Stimulated activated CD8-positive, alpha-beta memory T cell treated with anti-CD3 and anti-CD28 coated beads, Interleukin-4, amount 100 ng/mL, for 24 hours (primary cell): ENCODE measurements at places on chromosomes 16 and 17.
A peak's percentile ranks its signal among the peaks of the same experiment; 100 is the strongest.

- DNase-seq, result peak; percentile 4
These were observed 54.3 kb upstream of the SREBF1 start for GRCh38 chr17:17890773-17891759.

DNA sequence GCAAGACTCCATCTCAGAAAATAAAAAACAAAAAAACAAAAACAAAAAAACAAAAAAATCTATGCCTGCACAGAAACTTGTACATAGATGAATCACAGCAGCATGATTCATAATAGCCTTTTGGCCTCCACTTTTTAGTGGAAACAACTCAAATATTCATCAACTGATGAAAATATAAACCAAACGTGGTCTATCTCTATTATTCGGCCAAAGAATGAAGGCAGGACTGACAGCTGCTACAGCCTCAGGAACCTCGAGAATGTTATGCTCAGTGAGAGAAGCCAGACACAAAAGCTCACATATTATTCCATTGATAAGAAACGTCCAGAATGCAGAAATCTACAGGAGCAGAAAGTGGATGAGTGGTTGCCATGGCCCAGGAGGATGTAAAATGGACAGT lies 19.8 kb downstream of the PPL start:
- DNase-seq, result no peak

DNA sequence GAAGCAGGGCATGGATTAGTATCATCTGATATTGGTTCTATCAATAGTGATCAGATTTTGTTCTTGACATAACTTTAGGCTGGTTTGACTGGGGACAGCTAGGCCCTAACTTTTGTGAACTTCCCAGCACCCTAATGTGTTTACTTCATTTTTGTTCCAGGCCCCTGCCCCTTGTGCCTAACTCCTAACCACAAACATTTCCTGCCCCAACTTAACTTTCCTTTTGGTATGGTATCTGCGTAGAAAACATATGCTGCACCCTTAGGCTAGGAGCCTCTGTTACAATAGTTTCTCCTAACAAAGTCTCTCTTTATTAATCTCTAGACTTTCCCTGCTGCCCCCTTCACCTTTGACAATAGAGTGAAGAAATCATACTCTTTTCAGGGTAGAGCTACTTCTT lies 2.5 kb downstream of the ADPRM start:
- no peak for DNase-seq

DNA sequence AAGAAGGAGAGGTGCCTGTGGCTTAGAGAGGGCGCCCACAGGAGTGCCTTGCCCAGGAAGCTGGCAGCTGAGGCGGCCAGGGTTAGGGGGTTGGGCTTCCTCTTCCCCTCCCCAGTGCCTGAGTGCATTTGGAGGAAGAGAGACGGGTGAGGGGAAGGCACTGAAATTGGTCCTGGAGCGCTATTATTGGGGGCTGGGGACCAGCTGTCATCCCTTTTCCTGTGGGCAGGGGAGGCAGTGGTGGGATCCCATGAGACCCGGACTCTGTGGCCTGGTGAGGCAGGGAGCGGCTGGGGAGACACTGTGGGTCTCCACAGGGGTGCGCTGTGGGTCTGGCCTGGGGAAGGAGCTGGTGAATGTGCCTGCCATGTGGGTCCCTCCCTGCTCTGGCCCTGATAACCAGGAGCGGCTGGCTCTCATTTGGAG lies 259.7 kb downstream of the SEC14L1 start:
- DNase-seq, result peak; percentile 72

- DNase-seq, result no peak
These were observed 42.0 kb downstream of the GOSR1 start for GRCh38 chr17:30519166-30519565.

GRCh38 chr17:49994085-49995054 lies 654 bp downstream of the DLX3 start:
- DNase-seq, result no peak

DNA sequence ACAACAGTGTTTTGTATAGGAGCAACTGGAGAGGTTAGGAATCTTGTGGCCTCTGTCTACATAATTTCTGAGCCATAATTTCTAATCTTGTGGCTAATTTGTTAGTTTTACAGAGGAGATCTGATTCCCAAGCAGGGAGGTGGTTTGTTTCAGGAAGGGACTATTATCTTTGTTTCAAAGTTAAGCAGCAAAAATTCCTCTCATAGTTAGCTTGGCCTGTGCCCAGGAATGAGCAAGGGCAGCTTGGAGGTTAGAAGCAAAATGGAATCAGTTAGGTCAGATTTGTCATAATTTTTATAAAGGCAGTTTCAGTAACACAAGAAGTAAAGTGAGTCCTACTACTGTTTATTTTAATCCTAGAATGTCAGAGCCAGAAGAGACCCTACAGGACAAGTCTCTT lies 2.0 kb upstream of the RDM1 start:
- no peak for DNase-seq

- DNase-seq, result no peak
These were observed 4.6 kb downstream of the COL1A1 start for GRCh38 chr17:50196826-50197225.

DNA sequence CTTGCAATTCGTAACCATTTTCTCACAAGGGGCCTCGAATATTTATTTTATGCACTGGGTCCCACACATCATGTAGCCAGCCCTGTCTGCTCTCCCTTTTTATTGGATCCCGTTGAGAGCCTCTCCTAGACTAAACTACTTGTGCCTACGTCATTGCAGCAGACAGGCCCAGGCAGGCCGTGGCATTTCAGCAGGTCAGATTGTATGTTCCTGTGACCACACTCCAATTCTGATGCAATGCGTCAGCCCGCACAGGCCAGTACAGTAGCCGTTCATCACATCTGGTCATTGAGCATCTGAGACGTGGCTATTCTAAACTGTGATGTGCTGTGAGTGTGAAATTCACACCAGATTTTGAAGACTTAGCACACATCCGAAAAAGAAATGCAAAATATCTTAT lies 42.2 kb downstream of the ABAT start:
- DNase-seq, result no peak

- peak; percentile 4 for DNase-seq
These were observed 338.0 kb downstream of the WWOX start for GRCh38 chr16:78437352-78437968.

- DNase-seq, result no peak
These were observed 4.1 kb upstream of the PITPNA start for GRCh38 chr17:1566505-1567199.

- no peak for DNase-seq
These were observed 128.9 kb upstream of the GOT2 start for GRCh38 chr16:58863042-58863441.

- DNase-seq, result no peak
These were observed 92.4 kb upstream of the HS3ST2 start for GRCh38 chr16:22721511-22722100.

- no peak for DNase-seq
These were observed 44.4 kb downstream of the CLEC19A start for GRCh38 chr16:19329932-19330331.

DNA sequence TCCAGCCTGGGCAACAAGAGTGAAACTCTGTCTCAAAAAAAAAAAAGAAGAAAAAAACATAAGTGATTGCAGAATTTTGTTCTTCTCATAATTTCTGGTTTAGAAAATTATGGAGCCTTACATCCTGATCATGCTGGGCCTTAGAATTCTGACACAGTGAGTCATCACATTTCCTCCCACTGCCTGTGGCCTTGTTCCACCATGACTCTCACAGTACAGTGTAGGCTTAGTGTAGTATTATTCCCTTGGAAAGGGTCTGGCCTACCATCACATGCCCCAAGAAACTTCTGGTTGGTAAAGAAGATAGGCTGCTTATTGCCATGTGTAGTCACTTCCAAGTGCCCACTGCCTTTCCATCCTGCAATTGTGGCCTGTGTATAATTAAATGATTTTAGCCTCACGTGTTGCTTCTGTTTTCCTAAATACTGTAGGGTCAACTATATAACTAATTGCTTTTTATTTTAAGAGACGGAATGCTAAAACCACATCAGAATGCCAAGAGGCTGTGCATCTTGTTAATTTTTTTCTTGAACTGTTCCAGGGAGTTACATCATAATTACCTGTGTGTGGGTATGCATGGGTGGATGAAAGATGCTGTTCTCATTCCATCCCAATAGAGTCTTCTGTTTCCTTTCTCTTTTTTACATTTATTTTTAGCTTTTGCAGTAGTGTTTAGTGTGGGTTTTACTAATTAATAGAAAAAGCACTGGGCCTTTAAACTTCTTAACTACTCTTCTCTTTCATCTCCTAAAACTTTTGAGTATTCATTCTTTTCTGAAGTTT lies 25.9 kb downstream of the OGFOD1 start:
- DNase-seq, result no peak

DNA sequence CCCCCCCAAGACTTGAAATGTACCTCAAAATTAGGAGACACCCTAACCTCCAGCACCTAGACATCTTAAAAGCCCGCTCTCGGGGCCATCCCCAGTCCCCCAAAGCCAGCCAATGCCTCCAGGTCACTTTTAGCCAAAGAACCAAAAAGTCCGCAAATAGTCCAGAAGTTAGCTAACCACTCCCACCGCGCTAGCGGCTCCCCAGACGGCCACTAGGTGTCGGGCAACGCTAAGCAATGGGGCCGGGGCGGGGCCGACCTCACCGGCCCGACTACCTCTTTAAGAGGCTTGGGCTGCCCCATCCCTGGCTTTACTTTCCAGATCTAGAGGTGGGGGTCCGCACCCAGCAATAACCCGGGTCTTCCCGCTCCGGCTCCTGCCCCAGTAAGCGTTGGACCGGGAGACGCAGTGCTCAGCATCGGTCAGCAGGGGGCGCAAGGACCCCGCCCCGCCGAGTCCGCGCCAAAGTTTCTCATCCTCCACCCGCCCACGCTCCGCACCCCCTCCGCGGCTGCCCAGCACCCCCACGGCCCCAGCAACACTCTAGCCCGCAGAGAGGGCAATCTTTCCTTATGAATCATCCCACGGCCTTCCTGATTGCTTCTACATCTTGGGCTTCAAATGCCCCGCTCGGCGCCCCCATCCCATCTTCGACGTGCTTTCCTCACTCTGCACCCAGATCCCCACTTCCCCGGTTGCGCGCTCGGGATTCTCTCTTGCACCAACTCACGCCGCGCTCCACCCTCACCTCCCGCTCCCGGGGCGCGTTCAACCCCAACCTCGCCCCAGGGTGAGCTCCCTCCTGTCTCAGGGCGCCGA lies 765 bp downstream of the COL1A1 start:
- peak; percentile 65 for DNase-seq

- no peak for DNase-seq
These were observed 54.1 kb downstream of the FTO start for GRCh38 chr16:53757971-53758609.

DNA sequence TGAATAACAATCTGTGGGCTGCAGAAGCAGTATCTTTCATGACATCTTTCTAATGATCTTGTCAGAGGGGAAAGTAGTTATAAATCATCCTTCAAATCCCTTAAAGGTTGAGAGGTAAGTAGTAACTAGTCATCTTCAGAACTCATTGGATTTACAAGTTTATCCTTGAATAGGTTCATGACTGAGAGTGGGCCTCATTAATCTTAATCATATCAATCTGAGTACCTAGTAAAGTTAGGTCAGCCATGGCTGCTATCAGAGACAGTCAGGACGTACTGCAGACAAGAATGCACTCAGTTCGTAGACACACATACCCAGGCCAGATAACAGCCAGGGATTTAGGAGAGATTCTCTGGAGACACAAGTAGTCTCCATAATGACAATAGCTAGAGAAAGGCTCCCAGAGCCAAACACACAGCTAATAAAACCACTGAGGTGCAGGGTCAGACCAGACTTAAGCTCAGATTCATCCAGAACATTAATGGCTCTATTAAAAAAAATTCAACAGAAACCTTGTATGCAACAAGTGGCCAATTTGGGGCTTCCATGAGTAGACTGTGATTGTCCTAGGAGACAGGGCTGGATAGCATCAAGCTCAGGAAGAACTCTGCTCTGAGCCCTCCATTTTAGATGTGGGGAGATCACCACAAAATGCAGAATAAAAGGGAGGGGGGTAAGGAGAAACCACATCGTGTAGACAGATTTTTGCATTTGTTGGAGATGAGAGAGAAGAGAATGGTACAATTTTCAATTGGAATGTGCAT lies 65.8 kb downstream of the TBX4 start:
- DNase-seq, result no peak

DNA sequence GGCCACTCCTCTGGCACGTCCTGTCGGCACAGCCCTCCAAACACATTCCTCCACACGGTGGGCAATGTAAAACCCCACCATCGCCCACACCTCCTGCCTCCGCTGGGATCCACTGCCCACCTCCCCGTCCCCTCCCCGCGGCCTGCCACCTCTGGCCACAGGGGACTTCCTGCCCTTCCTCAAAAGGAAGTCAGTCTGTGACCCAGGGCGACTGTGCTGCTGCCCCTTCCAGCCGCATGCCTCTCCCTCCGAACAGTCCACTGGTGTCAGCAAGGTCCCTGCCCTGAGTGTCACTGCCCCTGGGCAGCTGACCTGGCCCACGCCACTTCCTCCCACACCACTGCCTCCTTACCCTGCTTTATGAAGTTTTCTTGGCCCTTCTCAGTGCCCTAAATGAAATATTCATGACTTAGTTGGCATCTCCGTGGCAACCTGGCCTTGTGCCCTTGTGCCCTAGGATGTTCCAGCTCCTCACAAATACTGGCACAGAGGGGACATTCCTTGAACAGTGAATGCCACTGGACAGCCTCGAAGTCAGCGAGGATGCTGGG lies 2.0 kb downstream of the PLD6 start:
- no peak for DNase-seq

DNA sequence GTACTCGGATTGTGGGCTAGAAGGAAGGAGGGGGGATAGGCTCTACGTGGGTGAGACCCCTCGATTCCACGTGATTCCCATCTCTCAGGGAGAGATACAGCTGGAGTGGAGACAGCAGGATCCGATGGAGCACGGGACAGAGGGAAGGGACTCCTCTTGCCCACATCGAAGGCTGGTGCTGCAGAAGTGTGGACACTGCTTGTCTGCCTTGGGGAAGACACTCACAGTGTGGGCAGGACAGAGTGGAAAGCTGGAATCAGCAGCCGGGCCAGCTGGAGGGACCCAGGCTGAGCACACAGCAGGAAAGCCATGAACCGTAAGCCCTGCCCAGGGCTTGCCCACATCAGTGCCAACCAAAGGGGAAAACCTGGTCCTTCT lies 42.1 kb upstream of the RPH3AL start:
- DNase-seq, result no peak

DNA sequence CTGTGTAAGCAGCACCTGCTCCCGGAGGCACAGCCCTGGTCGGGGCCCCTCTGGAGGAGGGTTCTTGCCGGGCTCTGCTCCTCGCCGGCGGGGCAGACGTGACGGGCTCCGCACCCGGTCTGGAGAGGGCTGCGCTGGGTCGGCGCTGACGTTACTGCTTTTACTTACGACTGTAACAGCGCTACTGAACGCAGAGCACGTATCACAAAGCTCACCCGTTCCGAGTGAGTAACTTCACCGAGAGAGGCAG lies 1.3 kb upstream of the RAB40C start:
- peak; percentile 45 for DNase-seq

DNA sequence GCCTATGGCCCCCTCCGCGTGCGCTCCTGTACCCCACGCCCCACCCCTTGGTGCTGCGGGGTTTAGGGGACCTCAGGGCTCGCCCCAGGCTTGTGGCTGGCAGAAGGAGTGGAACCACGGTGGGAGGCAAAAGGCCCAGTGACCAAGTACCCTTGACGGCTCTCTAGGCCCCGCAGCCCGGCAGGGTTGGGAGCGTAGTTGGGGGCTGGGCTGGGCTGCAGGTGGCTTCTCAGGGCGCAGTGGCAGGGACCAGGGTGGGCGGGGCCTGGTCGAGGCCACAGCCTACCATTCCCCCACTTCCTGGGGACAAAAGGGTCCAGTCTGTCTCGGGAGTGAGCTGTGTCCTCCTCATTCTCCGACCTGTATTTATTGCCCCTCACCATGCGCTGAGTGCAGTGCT lies 124.9 kb downstream of the RBFOX3 start:
- no peak for DNase-seq

- no peak for DNase-seq
These were observed 10.9 kb downstream of the SLC43A2 start for GRCh38 chr17:1617620-1618174.

GRCh38 chr16:61891460-61891859 lies 144.8 kb downstream of the CDH8 start:
- DNase-seq, result no peak
